Activated CD8-positive, alpha-beta memory T cell treated with anti-CD3 and anti-CD28 coated beads for 1 hour (primary cell): ENCODE measurements at places on chromosomes 13 and 19.

DNA sequence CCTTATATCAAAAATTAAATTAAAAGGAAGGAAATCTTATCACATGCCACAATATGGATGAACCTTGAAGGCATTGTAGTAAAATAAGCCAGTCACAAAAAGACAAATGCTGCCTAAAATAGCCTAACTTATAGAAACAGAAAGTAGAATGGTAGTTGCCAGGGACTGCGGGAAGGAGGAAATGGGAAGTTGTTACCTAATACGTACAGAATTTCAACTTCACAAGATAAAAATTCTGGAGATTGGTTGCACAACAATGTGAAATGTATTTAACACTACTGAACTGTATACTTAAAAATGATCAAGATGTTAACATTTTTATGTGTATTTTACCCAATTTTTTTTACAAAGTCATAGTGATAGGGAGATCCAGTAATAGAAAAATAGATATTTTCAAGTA, 10.2 kb upstream of the N4BP2L2 start:
- no peak for DNase-seq

DNA sequence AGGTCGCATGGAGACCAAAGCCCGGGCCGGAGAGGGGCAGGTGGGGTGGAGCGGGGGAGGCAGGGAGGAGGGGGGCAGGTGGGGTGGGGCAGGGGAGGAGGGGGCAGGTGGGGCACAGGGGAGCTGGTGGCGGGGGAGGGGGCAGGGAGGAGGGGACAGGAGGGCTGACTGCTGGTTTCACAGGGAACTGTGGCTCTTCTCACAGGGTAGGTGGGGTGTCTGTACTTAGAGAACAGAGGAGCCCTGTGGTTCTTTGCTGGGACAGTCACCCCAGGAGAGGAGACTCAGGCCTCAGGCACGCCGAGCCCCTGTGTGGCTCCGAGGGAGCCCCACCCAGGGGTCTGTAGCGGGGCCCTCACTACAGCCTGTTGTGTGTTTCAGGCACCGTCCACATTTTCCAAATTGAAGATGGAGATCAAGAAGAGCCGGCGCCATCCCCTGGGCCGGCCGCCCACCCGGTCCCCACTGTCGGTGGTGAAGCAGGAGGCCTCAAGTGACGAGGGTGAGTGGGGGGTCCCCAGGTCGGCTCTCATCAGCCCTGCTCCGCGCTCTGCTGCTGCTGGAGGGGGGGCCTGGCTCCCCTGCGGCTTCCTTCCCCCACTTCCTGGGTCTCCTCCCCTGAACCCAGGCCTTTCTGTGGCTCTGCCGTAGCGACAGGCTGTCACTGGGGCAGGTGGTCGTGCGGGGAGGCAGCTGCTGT, 162.7 kb downstream of the KDM4B start:
- DNase-seq = peak; percentile 55

- no peak for DNase-seq
Observed at GRCh38 chr13:41599619-41600018, 142.3 kb downstream of the RGCC start.

GRCh38 chr13:113959198-113959597, 14.7 kb downstream of the C13orf46 start:
- DNase-seq = no peak

GRCh38 chr13:69487576-69487975, 620.0 kb upstream of the ATXN8OS start:
- no peak for DNase-seq

DNA sequence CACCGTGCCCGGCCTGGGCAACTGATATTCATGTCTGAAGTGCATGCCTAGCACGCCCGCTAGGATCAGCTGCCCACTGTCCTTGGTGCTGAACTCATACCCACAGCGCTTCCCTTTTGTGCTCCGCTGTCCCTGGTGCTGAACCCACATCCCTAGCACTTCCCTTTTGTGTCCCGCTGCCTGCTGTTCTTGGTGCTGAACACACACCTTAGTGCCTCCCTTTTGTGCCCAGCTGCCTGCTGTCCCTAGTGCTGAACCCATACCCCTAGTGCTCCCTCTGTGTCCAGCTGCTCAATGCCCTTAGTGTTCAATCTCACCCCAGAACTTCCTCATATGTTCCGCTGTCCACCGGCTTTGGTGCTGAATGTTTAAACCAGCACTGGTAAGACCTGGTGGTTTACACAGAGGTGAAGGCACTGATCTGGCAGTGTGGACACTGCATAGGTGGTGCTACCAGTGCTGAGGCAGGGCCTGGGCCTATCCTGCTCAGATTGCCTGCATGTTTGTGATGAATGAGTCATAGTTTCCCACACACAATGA, 26.3 kb upstream of the SIGLEC11 start:
- peak; percentile 53 for DNase-seq

GRCh38 chr13:49400755-49401659, 42.9 kb downstream of the CAB39L start:
- no peak for DNase-seq

DNA sequence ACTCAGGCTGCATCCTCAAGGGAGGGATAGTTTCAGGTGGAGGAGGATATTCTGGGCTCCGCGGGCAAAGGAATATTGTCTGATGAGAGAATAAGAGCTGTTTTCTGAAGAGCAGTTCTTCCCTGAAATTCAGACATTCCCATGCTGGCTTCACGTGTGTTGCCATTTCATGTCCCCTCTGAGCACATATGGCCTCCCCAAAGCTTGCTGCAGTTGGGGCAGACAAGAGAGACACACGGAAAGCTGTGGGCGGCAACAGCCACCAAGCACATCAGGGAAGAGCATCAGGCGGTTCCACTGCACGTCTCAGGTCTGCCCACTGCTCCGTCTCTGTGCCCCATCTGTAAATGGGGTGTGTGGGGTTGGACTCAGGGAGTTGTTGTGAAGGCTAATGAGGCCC, 247.5 kb upstream of the TSHZ3 start:
- no peak for DNase-seq
